ENCODE measurements at places on chromosomes 12 and 14. TPM values are rescaled to one million over a fixed set of nuclear protein-coding genes. Genes with fewer than 3 reads are reported as not detected.

The KRT80 gene
- not detected for total RNA-seq

- DNase-seq = peak; percentile 30
Measured at GRCh38 chr12:88579161-88579517, 1.1 kb downstream of the KITLG start.

GRCh38 chr12:6294156-6295093, 16.1 kb upstream of the PLEKHG6 start:
- no peak for DNase-seq

- DNase-seq = no peak
Measured at GRCh38 chr12:49541911-49542505, 3.2 kb downstream of the KCNH3 start.

DNA sequence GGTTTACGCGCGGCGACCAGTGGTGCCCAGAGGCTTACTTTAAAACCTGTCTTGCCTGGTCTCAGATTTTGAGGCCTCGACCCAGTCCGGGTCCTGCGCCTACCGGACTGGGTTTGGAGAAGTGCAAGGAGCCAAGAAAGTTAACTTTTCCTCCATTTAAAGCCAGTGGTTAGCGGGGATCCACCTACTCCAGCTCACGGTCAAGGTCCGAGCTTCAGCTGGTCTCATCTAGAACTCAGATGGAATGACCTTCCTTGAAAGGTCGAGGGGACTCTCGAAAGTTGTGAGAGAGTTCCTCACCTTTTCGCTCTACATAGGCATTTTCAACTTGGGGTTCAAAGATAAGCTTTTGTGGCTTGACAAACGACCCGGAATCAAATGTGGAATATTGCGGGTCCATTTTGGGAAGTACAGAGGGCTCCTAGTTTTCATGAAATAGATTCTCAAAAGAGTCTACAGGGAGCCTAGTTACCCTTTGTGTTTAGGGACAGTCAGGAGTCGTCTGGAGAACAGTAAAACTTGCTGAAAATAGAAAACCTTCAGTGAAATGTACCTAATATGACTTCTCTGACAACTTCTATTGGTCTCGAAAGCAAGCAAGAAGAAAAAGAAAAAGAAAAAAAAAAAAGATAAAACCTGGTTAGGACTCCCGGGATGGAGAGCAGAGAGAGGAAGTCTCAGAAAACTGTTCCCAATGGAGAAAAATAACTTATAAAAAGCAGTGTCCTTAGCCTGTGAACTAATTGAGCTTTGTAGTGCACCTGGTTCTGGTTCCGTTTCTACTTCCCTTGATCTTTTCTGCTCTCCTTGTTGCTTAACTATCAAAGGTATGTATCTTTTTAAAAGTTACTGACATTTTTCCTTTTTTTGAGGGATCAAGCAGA, 1.4 kb downstream of the KCNMB4 start:
- DNase-seq = no peak

DNA sequence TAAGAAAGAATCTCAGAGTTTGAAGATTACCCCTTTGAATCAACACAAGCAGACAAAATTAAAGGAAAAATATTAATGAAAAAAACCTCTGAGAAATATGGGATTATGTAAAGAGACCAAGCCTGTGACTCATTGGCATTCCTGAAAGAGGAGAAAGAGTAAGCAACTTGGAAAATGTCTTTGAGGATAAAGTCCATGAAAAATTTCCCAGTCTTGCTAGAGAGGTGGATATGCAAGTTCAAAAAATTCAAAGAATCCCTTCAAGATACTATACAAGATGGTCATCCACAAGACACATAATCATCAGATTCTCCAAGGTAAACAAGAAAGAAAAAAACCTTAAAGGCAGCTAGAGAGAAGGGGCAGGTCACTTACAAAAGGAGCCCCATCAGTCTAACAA, 13.3 kb downstream of the SLCO1B1 start:
- DNase-seq = no peak

DNA sequence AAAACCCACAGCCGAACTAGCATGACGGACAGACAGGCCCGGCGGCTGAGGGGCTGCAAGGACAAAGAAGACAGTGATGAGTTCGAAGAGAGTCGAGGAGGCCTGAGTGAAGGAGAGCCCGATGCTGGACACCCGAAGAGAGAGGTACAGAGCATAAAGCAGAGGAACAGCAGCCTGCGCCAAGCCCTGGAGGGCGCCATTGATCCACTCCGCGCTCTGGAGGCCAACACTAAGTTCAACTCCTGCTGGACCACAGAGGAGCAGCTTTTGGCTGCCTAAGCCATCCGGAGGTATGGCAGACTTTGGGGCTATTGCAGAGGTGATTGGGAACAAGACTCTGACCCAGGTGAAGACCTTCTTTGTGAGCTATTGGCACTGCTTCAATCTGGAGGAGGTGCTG, 7.8 kb upstream of the PLXNC1 start:
- DNase-seq = no peak

All from left cardiac atrium (tissue), 4 donors.